ENCODE measurements at places on chromosomes 2 and 18.

DNA sequence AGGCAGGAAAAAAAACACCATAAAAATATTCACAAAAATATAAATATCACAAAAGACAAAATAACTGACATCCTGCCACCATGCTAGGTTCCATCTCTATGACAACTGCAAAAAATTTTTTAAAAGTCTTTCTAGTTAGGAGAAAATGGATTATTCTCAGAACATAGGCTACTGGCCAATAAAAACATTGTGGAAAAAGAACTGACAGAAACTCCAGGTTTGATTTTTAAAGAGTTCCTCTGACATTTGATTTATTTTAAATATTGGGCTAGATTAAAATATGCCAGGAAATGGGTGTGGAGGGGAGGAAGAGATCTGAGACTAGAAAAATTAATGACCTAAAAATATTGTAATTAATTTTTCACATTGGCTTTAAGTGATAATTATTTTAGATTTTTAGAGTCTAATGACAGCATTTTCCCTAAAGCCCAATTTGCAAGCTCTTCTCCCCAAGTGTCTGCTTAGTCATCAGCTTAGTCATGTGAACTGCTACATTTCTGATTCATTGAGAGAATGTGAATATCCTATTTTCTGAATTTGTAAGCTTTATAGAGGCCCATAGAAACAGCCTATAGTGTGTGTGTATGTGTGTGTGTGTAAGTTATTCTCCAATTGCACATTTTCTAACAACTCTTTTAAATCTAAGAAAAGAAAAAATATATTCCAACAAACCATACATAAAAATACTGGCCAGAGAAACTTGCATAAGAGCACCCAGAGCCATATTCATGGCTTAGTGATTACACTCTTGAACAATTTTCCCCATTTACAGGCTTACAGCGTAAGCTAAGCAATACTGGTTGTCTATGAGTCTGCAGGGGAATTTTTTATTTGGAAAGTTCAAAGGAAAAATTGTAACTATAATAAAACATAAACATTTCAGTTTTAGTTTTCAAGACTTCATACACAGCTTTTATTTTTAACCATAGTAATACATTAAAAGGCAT, 48.4 kb downstream of the TMEFF2 start:
- DNase-seq: peak; percentile 18

- no peak for DNase-seq
These were observed 140.3 kb downstream of the CYRIA start for GRCh38 chr2:16525265-16525887.

GRCh38 chr2:170088776-170089175, 89.2 kb upstream of the MYO3B start:
- DNase-seq: no peak

DNA sequence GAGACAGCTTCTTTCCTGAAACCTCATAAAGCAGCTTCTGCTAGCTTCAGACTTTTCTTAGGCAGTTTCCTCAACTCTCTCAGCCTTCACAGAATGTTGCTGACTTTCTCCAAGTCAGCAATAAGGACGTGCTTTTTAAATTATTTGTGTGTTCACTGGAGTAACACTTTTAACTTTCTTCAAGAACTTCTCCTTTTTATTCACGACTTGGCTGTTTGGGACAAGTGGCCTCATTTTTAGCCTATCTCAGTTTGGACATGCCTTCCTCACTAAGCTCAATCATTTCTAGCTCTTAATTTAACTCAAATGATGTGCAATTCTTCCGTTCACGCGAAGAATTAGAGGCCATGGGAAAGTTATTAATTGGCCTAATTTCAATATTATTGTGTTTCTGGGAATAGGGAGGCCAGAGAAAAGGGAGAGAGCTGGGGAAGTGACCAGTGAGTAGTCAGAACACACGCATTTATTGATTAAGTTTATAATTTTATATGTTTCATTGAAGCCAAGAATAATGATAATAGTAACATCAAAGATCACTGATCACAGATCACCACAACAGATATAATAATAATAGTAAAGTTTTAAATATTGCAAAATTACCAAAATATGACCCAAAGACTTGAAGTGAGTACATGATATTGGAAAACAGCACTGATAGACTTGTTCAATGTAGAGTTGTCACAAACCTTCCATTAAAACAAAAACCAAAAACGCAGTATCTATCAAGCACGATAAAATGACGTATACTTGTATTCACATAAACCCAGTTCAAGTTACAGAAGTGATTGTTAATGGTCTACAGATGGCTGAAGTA, 4.8 kb downstream of the REG1A start:
- no peak for DNase-seq

DNA sequence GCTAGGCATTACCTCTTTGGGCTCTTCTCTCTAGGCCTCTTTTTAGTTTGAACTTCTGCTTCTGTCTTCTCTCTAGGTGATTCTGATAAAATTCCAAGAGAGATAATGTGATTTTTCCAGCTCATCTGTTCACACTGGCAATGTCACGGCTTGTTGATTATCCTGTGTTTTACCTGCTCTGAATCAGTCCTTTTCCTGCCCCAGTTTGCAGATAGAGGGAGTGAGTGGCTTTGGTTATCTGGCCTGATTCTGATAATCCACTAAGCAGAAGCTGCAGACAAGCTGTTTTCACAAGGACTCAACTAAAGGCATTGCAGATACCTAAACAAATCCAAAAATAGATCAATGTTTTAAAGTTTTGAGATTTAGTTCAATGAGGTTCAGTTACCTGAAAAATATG, 111.9 kb downstream of the DCC start:
- no peak for DNase-seq

DNA sequence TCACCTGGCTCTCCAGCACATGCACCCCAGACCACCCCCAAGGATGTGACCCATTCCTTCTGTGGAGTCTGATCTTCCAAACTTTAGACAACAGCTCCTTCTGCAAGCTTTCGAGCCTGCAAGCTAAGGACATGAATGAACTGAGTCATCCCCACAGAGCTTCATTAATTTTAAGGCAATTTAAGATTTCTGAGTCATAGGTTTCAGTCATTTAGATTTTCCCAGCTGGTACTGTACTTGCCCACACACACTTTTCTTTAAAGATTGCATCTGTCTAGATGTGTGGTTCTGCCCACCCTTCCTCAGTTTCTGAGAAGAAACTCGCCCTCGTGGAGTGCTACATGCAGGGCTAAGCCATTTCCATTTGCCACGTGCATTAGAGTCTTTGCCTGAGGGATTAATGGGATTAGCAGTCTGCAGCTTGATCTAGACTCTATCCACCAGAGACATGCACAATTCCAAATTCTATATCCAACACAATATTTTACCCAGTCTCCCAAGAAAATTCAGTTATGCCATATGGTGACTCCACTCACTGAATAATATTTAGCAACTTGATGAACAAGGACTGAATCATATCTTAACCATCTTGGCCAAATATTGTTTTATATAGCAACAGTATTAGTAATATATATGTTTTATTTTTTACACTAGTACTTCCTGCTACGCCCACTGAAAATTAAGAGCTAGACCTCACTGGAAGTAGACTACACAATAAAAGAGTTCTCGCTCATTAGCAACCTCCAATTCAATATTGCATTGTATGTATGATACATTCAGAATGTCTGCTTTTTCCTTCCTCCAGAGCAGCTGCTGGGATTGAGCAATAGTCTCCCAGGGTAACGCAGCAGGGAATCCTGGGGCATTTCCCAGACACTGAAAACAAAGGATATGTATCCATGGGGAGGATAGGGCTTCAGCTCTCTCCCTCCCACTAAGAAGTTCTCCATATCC, 14.3 kb upstream of the TRIB2 start:
- DNase-seq: peak; percentile 67

GRCh38 chr18:27202741-27203140, 17.6 kb upstream of the CHST9 start:
- DNase-seq: no peak

DNA sequence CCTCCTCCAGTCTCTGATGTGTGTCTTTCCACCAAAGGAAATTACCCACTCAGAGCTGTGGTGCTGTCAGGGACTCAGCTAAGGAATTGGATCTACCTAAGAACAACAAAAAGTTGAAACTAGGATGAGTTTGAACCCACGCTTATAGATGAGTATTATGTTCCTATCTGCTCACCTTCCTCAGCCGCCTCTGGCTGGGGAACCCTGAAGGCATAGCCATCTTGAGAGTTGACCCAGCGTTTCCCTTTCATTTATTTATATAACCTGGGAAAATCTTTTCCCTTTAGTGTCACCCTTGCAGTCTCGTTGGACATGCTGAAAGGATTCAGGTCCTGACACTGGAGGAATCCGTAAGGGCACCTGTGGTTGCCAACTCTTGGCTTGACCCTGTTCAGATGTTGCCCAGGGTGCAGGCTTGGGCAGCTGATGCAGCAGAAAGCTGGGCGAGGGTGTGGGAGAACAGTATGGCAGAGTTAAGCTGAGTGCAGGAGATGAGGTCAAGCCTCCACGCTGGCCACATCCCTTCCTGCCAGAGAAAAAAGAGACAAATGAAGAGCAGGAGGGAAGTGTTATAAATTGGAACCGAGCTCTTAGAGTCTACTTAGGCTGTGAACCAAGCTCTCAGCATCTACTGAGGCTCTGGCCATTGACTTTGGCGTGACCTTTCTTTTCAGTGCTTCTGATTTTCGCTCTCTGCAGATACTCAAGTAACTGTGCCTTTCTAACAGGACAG, 1.9 kb downstream of the CDH20 start:
- DNase-seq: no peak

GRCh38 chr18:24497031-24497754, 36.8 kb downstream of the HRH4 start:
- peak; percentile 51 for DNase-seq

- no peak for DNase-seq
These were observed 81.7 kb upstream of the CAPN13 start for GRCh38 chr2:30888852-30889409.

- DNase-seq: no peak
These were observed 201.0 kb downstream of the CAMKMT start for GRCh38 chr2:44562737-44563136.

Measured in AG08396 (cell line).